Suppressor macrophage treated with lipopolysaccharide for 1 hour (primary cell): ENCODE measurements at places on chromosomes 13 and 19.

GRCh38 chr19:8575467-8575997 is 1.7 kb downstream of the MYO1F start:
- peak; percentile 36 for DNase-seq

DNA sequence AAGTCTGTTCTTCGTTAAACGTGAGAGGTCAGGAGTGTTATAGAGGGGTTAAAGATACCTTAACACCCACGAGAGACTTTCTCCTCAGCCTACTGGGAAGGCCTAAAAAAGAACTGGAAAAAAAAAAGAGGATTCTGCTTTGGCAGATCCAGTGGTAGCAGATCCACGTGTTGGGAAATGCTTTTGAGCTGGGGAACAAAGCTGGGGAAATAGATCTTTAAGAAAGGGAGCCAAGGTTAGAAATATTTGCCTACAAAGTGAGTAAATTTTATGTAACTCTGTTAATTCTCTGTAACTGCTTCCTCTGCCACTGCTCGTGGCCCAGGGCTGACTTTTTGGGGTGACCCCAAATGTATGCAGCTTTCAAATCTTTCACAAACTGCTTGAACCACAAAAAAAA is 11.7 kb downstream of the RFX2 start:
- DNase-seq: no peak

- no peak for DNase-seq
Measured at GRCh38 chr19:18062028-18062427, 24.7 kb downstream of the IL12RB1 start.

- no peak for DNase-seq
Measured at GRCh38 chr13:107977071-107977574, 238.2 kb downstream of the LIG4 start.

DNA sequence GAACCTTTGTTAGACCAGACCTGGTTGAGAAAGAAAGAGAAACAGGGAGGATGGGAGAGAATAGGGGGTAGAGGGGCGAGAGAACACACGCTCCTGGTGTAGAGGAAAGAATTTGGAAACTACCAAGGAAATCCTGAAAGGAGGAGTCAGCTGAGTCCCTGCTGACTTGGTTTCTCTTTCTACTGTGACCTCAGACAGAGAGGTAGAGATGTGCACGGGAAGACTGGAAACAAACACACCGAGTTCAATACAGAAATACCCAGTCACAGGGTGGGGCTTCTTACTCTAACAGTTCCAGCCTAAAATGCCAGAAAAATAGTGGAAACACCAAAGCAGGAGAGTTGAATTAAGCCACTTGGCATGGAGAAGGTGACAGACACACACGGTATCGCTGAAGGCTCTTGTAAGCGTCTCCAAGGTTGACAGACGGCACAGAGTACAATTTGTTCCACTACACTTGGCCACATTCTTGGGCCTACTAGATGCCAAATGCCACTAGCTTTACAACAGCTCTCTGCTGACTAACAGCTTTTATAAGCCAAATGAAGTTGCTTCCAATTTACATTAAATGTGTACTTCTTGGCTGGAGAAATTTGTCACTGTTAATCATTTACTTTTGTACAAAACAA is 28.1 kb downstream of the LATS2 start:
- DNase-seq: peak; percentile 57

DNA sequence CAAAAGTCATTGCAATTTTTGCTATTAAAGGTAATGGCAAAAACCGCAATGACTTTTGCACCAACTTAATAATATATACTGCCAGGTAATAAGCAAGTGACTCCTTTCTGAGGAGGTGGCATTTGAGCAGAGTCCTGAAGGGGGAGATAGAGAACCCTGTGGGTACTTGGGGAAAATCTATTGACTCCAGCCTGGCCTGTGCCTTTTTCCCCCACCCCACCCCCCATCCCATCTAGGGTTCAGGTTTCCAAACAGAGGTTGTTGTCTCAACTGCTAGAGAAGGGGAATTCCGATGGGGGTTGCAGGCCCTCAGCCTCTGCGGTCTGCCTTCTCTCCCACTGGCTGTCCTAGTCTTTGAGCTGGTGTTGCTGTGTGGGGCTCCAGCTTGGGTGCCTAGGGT is 11.5 kb downstream of the S1PR2 start:
- peak; percentile 58 for DNase-seq

- DNase-seq: no peak
Measured at GRCh38 chr13:51130348-51130747, 19.3 kb upstream of the C13orf42 start.

DNA sequence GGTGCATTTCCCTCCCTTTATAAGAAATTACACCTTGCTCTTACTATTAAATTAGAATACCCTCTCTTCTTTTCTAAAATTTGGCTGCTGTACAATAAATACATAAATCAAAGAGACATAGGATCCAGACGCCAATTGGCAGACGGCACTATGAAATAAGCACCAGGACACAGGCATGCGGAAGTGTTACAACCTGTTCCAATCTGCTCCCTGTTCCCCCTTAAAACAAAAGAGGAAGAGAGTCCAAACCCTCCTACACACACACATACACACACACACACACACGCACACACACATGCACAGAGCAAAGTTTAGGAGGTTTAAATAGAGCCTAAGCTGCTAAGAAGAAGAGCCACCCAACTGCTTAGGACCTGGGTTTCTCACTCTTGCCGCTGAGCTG is 75.6 kb upstream of the ZNF507 start:
- peak; percentile 8 for DNase-seq

DNA sequence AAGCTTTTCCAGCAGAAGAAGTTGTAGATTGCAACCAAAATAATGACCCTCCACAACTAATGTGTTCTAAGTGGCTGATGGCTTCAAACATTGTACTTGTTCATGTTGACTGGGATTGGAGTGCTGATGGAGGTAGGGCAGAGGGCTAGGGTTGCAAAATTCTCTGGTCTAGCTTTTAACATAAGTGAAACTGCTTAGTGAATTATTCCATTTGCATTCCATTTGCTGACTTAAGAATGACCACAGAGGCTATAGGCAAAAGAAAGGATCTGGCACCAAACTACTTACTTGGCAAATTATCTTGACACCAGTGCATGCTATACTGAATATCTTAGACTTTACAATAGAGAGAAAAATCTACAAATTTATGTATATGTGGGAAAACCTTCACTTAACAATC is 287.0 kb downstream of the FGF9 start:
- DNase-seq: no peak

GRCh38 chr13:32257649-32258048 is 57.5 kb downstream of the ZAR1L start:
- DNase-seq: no peak

DNA sequence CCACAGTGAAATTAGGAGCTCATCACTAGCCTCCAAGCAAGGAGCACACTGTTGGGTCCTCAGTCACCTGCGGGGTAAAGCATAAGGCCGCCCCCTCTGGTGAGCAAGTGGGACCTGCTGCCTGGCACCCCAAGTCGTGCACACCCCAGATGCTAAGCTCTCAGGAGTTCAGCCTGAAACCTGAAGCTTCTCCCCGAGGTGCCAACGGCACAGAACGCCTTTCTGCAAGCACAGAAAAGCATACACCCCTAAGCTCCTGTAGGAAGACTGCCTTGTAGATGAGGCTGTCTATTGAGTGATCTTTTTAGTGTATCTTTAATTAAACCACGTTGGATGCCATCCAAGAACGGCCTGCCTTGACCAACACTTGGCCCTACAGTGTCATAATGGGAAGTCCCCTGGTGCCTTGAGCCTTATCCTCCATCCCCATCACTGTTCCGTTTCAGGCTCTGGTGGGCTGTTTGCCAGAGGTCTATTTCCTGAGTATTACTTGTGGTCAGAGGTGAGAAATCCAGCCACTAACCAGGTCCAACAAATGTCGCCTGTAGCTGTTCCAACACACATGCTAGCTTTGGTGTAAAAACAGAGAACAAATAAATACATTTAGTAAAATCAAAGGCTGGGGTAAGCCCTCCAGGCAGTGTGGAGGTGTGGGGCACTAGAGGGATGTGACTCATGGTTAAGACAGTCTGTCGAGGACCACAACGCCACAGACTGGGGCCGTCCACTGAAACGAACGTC is 44.8 kb downstream of the C13orf42 start:
- DNase-seq: peak; percentile 67

DNA sequence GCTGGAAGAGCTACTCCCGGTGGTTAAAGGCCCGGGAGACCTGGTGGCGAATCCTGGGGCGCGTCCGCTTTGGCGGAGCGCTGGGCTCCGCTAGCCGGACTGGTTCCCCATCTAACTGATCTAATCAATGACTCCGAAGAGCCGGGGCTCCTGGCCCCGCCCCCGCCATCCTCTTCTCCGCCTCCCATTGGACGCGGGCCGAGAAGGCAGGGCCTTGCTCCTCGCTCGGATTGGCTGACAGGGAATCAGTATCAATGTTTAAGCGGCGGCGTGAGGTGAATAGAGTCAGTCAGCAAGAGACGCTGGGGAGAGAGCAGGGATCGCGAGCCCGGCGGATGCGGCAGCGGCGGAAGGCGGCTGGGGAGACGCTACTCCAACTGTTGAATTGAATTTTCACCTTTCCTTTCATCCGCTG is 1.7 kb upstream of the PCDH17 start:
- peak; percentile 50 for DNase-seq

DNA sequence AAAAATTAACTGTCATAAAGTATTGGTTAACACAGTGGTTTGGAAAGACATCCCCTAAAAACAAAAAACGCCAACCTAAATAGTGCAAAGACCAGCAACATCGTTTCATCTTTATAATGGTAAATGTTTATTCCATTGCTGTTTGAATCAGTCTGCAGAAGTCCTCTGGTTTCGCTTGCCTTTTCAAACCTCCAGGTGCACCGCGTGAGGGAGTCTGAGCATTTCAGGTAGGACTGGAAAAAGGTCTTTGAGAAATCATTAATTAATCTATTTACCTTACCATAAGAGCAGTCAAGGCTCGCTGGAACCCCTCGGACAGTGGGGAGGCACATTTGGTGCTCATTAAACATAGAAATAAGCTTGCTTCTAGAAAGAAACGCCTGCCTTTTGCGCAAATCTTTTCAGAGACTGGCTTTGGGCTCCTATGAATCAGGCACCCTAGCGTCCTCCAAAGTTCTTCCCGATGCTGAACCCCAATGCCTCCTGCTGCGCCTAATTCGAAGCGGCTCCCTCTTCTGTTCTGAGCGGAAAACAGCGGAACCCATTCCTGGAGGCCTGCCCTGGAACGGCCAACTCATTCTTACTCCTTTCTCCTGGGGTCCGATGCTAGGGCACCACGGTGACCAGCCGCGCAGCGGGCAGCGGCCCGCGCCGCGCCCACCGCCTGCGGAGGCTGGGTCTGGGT is 951 bp upstream of the MTUS2 start:
- DNase-seq: peak; percentile 41

GRCh38 chr13:27302643-27303262 is 32.1 kb downstream of the RASL11A start:
- DNase-seq: no peak

GRCh38 chr19:7978179-7978825 is 27.1 kb downstream of the ELAVL1 start:
- DNase-seq: no peak

DNA sequence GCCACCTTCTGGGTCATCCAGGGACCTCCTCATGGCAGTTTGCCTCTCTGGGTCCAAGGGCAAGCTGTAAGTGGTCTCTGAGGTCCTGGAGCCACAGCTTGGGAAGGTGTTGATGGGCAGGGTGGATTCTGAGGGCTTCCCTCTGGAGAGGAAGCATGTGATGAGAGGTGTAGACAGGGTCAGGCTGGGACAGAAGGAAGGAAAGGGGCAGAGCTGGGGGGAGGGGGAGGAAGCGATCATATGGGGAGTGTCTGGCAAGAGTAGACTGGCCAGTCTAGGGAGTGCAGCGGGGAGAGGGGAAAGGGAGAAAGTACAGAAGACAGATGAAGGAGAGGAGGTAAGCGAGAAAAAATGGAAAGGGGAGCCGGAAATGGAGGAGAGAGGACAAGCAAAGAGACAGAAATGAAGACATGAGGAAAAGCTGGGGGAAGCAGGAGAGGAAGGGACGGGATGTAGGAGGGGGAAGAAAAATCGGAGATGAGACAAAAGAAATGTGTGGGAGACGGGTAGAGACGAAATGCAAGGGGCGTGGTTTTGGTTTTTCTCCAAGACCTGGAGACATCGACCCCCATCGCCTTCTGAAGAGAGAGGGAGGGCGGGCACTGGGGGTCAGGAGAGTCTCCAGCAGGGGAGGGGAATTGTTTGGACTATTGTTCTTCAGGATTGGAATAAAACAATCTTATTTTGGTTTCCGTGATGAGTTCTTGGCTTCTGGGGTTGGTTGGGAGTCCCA is 26.6 kb downstream of the ZSWIM9 start:
- no peak for DNase-seq

- DNase-seq: no peak
Measured at GRCh38 chr13:112734696-112735547, 45.1 kb downstream of the ATP11A start.

DNA sequence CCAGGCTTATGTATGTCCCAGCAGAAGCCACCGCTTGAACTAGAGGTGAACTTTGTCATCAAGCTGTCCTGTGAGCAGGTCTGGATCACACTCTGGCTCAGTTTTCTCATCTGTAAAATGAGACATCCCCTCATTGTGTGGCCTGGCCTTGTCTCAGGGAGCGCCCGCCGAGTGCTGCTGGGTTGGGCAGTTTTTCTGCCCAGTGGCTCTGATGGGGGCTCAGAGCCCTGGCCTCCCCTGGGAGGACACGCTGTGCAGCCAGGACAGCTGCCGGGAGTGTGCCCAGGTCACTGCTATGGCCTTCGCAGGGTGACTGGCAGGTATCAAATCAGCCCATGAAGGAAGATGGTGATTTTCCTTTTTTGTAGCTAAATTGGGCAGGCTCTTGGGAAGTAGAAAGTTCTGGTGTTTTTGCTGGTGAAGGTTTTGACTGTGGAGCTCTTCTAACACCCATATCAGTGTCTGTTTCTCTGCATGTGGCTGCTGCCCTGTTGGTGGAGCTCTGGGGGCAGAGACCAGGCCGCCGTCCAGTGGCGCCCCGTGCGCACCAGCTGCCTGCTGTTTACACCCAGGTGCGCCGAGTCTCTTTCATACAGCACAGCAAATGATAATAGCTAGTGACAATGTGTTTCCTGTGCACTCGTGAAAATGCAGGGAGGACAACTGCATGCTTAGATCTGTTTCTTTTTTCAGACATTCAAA is 40.8 kb downstream of the SLC7A9 start:
- DNase-seq: no peak

DNA sequence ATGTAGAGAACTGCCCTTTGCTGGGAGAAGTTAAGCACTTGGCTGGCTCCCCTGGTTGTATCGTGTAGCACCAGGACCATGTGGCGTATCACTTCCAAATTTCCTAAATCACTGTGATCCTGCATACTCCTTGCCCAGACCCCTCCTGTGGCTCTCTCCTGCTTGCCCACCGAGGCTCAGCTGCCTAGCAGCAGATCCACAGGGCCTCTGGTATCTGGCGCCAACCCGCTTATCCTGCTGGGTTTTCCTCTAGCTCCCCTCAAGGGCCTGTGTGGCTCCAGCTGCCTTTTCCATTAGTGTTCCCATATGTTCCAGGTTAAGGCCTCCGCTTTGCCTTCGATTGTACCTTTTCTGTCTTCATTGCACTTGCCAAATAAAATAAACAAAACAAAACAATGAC is 16.5 kb downstream of the LRCH1 start:
- no peak for DNase-seq

- DNase-seq: no peak
Measured at GRCh38 chr19:51144482-51145045, 2.5 kb downstream of the SIGLEC7 start.

- no peak for DNase-seq
Measured at GRCh38 chr13:111993691-111994090, 73.3 kb upstream of the SOX1 start.

- DNase-seq: no peak
Measured at GRCh38 chr19:23314505-23315251, 64.5 kb upstream of the ZNF724 start.

GRCh38 chr13:103935117-103935516 is 868.9 kb upstream of the SLC10A2 start:
- DNase-seq: no peak

- DNase-seq: no peak
Measured at GRCh38 chr19:41957161-41957837, 1.8 kb downstream of the RABAC1 start.

- DNase-seq: peak; percentile 57
Measured at GRCh38 chr19:2487842-2488241, 11.9 kb downstream of the GADD45B start.
